A172 (cell line): ENCODE measurements at places on chromosomes 11 and 22.
A peak's percentile ranks its signal among the peaks of the same experiment; 100 is the strongest.

GRCh38 chr11:12675951-12676711 is 1.9 kb downstream of the TEAD1 start:
- no peak for DNase-seq

DNA sequence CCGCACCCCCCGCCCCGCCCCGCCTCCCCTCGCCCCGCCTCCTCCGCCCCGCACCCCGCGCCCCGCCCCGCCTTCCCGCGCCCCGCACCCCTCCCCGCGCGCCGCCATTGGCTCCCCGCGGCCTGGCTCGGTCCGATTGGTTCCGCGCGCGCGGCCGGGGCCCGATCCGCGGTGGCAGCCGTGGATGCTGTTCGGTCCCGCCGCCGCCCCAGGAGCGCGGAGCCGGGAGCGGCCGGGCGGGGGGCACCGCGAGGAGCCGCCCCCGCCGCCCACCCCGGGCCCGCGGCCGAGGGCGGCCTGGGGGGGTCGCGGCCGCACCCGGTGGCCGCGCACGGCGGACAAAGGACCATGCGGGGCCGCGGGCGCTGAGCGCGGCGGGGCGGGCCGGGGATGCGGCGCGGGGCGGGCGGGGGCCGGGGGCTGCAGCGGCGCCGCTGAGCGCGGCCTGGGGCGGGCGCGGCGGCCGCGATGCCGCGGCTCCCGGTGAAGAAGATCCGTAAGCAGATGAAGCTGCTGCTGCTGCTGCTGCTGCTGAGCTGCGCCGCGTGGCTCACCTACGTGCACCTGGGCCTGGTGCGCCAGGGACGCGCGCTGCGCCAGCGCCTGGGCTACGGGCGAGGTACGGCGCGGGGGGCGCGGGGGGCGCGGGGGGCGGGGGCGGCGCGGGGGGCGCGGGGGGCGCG is at the start of gene B4GALNT4:
Gene B4GALNT4 (plus strand): TSS at position 164 of the 683 bp plus-strand sequence. CDS start 305 bp downstream, at position 469.
- DNase-seq, result no peak

DNA sequence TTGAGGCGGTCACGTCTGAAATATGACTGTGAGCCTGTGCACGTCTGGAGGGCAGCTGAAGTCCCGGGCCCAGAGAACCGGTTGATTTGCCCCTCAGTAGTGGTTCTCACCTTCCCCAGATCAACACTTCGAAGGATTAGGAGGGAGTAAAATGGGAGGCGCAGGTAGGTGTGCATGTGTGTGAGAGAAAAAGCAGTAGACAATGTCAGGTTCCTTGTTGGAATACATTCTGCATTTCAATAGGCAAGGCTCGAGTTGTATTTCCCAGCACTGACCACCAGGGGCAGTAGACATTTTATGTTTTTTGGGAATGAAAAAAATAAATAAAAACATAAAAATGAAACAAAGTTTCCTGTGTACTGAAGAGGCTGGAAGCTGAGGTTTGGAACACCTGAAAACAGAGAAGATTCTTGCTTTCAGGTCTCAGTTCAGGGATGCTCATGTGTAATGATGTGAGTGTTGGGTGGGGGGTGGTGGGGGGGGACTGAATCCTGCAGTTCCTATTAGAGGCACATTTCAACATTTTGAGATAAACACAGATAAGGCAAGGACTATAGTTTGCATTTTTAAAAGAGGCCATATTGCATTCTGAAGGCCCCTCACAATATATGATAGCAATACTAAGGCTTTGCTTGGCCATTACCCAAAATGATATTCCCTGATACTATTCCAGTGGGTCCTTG is 333.9 kb downstream of the CADM1 start:
- no peak for DNase-seq

DNA sequence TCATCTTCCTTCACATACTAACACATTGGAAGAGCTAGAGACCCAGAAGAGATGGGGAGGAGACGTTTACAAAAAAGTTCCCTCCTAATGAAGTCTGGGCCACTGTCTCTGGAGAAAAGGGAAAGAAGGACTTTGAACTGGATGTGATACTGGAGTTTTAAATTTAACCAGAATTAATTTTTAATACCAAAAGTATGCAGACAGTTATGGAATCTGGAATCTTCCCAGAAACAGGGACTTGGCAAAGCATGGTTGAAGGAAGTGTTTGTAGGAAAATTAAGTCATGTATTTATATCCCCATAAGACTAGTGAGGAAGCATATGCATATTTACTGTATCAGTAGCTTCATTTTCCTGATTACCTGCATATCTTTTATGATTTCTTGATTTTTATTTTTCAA is 215.5 kb downstream of the TTC28 start:
- DNase-seq, result no peak

GRCh38 chr11:88114486-88115045 is 60.7 kb downstream of the RAB38 start:
- no peak for DNase-seq

GRCh38 chr22:32660292-32660691 is 141.2 kb upstream of the TIMP3 start:
- DNase-seq, result peak; percentile 54
